ENCODE measurements at places on chromosomes 7 and 10.

GRCh38 chr7:80634505-80634904 is 3.9 kb upstream of the CD36 start:
- DNase-seq = no peak

DNA sequence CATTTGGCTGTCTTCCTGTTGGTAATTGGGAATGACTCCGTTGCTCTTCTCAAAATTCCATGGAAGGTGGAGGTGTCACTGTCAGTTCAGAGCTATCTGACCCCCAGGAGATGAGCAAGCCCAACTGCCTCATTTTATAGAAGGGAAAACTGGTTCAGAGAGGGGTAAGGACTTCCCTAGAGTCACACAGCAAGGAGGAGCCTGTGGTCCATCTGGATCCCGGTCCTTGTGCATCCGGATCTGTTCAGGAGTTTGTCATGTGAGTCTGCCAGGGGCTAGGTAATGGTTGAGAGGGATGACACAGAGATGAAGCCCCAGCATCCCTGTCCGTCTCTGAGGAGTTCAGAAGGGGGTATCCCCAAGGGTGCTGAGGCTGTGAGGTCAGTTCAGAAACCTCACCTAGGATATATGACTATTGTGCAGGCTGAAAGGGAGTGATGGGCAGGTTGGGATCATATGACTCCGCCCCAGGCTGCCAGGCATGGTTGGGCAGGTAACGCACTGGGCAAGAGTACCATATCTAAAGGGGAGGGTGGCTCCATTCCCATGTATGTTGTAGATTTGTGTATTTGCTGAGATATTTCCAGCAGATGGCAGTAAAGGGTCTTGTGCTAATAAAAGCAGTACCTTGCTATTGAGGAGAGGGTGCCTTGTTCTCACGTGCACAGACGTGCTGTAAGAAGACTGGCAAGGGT is 16.0 kb upstream of the SLC29A3 start:
- DNase-seq = no peak

DNA sequence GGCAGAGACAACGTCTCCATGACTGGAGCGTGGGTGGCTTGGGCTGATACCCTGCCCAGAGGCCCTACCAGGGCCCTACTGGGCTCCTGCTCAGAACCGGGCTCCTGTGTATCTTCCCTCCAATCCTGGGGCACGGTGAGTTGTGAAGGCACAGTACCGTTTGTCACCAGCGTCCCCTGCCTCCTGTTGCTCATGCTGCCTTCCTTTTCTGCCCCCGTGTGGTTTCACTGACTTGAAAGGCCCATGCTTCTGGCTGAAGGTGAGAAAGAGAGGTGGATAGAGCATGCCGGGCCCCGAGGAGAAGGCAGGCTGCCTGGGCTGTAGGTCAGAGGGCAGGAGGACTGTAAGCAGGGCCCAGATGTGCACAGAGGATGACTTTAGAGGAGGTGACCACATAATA is 9.1 kb upstream of the DMBT1 start:
- no peak for DNase-seq

GRCh38 chr7:155533120-155533826 is 13.1 kb downstream of the CNPY1 start:
- no peak for DNase-seq

Data from GM12864 (cell line).